ENCODE measurements at places on chromosomes 3 and 15. TPM values are rescaled to one million over a fixed set of nuclear protein-coding genes. Genes with fewer than 3 reads are reported as not detected.
A peak's percentile ranks its signal among the peaks of the same experiment; 100 is the strongest.

DNA sequence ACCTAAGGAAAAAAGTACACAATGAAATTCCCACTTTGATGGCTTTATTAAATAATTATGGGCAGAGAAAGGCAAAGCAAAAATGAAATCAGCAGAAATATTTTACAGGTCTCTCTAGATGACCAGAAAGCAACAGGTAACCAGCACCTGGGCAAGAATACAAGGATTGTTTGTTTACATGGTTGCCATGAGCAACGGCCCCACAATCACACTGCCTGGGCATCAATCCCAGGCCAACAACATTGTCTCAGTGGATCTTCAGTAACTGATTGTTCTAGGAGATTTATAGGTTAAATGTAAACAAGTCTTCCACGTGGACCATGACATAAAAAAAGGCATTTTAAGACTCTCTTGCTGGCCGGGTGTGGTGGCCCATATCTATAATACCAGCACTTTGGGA, 82.6 kb downstream of the PDZRN3 start:
- no peak for DNase-seq

- DNase-seq = no peak
These were observed 10.2 kb upstream of the FBLN2 start for GRCh38 chr3:13538520-13539291.

DNA sequence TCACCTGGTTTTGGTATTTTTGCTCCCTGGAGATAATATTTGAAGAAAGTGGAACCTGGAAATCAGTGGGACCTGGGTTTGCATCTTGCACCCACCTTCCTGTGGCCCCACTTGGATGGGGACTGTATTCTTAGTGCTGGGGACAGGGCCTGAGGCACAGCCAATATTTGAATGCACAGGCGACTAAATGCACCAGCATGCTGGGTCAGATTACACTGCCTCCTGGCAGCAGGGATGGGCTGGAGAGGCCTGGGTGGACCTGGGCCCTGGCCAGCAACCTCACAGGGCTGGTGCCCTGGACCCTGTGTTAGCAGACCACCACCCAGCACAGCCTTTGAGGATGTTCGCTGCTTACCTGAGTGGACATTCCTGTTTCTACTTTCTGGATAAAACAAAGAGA, 10.5 kb downstream of the ITIH4 start:
- DNase-seq = no peak

DNA sequence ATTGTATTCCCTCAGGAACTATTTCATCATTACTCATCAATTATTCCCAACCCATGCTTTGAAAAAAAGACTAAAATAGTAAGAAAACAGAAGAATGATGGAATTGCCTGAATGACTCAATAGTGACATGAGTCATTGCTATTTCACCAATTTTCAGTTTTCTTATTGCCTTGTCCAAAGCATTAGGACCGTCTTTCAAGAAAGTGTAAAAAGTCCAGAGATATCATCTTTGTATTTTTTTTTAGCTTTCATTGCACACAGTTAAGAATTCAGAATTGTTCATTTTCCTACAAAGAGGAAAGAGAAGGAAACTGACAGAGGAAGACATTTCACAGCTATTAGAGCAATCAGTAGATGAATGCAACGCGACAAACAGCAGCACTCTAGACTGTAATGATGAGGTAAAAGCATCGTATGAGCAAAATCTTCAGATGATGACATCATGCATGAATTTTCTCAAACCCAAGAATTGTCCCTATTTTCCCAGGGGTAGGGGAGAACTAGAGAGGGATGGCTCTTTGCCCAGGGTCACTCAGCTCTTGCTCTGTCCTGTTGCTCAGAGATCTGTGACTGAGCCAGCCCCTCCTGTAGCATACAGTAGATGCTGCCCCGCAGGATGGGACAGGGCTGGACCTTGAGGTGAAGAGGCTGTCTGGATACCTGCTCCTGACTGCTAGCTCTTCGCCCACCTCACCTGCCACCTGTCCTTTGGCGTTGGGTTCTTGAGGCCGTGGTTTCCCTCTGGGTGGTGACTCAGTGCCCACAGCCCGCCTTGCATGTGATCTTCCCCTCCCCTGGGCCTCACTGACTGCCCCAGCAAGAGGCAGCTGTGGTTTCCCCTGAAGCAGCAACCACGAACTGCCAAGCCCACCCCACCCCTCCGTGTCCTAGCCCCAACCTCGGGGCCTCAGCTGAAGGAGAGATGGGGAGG, 84.8 kb downstream of the PPCDC start:
- peak; percentile 88 for DNase-seq

GRCh38 chr3:123388811-123389627, 59.9 kb downstream of the ADCY5 start:
- no peak for DNase-seq

DNA sequence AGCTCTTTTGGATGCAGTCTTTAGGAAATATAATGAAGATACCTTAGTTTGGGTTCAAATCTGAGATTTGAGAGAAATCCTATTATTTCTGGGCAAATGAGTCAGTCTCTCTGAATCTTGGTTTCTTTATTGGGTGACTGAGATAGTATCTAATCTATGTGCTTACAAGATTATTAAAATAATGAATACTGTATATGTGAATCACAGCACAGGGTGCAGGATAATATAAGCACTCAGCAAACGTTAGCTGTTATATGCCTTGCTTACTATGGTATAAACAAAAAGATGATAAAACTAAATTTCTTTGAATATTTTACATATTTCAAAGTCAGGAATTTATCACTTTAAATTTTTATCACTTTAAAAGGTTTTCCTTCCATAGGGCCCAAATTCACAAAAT, 29.6 kb downstream of the FGF7 start:
- no peak for DNase-seq

- DNase-seq = no peak
These were observed 6.8 kb upstream of the TBC1D5 start for GRCh38 chr3:17749281-17749680.

- no peak for DNase-seq
These were observed 4.2 kb upstream of the GMPPB start for GRCh38 chr3:49727924-49728361.

GRCh38 chr15:68126396-68126795, 72.3 kb downstream of the PIAS1 start:
- no peak for DNase-seq

- DNase-seq = no peak
These were observed 183.5 kb downstream of the TBL1XR1 start for GRCh38 chr3:177013681-177014280.

- DNase-seq = no peak
These were observed 53.2 kb upstream of the ZNF148 start for GRCh38 chr3:125428216-125428830.

DNA sequence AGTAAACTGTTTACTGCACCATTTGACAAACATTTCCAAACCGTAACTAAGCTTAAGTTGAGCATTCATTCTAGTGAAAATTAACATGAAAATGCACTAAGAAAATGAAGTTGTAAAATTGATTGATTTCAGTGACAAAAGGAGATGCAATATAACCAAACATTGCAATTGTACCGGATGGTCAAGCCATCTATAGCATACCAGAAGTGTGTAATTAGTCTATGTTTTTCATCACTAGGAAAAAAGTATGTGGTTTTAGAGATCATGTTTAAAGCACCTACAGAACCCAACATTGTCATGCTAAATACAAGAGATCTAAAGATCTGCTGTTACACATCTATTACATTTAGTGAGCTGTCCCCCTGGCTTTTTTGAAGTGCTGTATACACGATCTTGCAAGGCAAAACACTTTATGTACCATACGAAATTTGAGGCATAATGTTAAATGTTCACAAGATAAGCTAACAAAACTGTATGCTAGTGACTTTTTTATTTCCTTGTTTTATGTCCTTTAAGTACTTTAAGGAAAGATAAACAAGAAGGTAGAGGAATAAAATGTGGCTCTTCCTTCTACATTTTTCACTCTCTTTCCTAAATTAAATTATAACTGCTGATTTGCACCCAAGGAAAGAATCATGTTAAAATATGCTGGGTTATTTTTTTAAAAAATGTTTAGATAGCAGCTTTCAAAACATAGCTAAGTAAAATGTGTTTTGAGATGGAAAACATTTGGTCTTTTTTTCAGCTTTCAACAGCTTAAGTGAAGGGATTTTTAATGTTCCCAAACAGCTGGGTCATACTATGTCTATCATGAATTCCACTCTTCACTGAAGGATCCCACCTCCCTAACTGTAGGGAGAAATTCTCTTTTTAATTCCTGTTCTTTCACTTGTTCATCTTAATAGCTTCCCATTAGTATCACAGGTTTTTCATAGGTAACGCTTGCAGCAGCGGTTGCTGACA, 498.0 kb downstream of the MECOM start:
- no peak for DNase-seq

- DNase-seq = no peak
These were observed 1.1 kb upstream of the TLNRD1 start for GRCh38 chr15:80999623-81000036.

GRCh38 chr3:120646771-120647432, 35.1 kb downstream of the HGD start:
- no peak for DNase-seq

- DNase-seq = no peak
These were observed 129.0 kb downstream of the SERPINI1 start for GRCh38 chr3:167864552-167864874.

GRCh38 chr3:111739311-111739911, 119.7 kb upstream of the PHLDB2 start:
- no peak for DNase-seq

GRCh38 chr3:119469418-119470189, 841 bp downstream of the POGLUT1 start:
- DNase-seq = no peak

- no peak for DNase-seq
These were observed 77.4 kb upstream of the IQSEC1 start for GRCh38 chr3:13150624-13151023.

DNA sequence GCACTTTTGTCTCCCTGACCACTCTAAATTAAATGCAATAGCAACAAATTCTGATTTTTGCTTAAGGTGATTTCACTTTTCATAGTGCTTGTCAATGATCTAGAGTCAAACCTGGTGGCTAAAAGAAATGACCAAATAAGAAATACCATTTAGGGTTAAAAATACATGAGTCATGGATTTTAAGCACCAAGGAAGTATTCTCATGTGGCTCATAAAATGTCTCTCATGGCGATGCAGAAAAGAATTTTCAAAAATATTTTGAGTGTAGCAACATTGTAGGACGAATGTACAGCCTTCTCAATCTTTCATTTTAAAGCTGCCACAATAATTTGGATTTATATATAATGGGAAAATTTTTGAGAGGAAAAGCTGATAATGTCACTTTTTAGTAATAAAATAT, 193.6 kb downstream of the EPHA3 start:
- DNase-seq = no peak

DNA sequence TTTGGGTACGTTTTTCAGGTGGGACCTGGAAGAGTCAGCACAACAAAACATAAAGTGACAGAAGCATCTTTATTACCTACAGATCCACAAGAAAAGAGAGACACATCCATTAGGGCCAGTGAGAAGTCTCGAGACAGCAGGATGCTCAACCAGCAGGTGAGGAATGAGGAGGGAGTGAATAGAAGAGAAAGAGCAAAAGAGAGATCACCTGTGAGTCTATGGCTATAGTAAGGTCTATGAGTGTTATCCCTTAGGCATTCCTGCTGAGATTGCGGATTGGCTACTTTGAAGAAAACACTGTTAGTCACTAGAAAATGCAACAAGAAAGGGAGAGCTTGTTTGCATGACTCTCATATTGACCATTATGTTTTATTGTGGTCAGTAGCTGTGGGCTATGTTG, 1556.2 kb upstream of the GBE1 start:
- no peak for DNase-seq

DNA sequence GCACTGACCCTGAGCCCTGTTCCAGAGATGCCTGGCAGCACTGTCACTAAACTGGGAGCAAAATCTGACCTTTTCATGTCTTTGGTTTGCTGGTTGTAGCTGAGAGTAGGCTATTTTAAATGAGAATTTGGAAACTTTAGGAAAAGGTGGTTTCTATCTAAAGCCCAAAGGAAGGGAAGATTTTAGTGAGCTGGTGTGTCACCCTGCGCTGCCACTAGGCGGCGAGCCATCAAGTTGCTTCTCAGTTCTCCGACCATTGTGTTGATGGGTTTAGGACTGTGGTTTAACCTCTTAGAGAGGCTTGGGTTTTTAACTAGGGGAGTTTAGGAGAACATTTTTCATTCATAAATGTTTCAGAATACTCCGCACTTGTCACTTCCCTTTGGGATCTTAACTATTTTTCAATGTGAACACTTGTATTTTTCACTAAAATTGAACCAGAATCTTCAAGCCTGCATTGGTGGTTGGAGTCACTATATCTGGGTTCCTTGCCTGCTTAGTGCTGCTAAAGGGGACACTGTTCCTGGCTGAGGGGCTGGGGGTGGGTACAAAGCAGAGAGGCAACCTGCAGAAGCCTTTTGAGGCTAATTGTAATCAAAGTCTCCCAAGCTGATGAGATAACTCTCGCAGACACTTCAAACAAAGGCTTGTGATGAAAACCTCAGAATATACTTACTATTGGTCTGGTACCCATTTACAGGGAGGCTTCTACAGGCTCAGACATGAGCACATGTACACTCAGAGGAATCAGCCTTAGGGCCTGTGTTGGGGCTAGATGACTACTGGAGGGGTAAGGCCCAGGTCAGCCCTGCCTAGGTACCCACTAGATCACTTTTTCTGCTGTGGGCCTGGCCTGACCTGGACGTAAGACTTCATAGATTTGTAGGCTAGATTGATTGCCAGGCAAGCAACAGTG, 16.8 kb downstream of the EXOSC7 start:
- no peak for DNase-seq

DNA sequence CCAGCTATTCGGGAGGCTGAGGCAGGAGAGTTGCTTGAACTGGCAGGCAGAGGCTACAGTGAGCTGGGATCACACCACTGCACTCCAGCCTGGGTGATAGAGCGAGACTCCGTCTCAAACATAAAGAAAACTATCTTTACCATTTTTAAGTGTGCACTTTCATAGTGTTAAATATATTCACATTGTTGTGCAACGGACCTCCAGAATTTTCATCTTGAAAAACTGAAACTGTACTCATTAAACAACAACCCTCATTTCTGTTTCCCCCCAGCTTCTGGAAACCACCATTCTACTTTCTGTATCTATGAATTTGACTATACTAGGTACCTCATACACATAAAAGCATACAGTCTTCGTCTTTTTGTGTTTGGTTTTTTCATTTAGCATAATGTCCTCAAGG, 375.1 kb downstream of the SHQ1 start:
- DNase-seq = no peak

GRCh38 chr3:126518779-126519177, 1.2 kb upstream of the UROC1 start:
- DNase-seq = no peak

DNA sequence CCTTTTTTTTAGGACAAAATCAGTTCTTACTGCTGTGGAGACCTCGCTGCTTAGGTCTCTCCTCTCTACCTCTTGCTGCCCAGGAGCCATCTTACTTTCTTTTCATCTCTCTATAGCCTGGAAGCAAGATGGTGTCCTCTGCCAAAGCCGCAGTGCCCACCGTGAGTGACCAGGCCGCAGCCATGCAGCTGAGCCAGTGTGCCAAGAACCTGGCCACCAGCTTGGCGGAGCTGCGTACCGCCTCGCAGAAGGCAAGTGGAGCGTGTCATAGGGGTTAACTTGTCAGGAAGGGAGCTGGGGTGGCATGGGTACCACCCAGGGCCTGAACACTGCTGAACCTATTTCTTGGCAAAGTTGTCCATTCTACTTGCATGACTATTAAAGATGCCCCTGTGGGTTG, 320.3 kb upstream of the TPM1 start:
- no peak for DNase-seq

Gene TMEM108
- total RNA-seq = not detected

Gene FAM43A
- total RNA-seq = 11.6 TPM

Gene CLDN16
- total RNA-seq = not detected

Gene GLDN
- total RNA-seq = not detected

Gene ADIPOQ
- total RNA-seq = not detected

Gene TMIE
- total RNA-seq = not detected

Gene MYRIP
- total RNA-seq = not detected

Gene PXYLP1
- total RNA-seq = 15.2 TPM

Gene AGTR1
- total RNA-seq = not detected

Gene SMCO1
- total RNA-seq = not detected

Gene CACNA2D2
- 1.7 TPM for total RNA-seq
